ENCODE measurements at places on chromosomes 12 and 14. TPM values are rescaled to one million over a fixed set of nuclear protein-coding genes. Genes with fewer than 3 reads are reported as not detected.

SUOX gene
- 12.3 TPM for total RNA-seq

BHLHE41 gene
- not detected for total RNA-seq

HOXC12 gene
- total RNA-seq: not detected

NKX2-1 gene
- total RNA-seq: not detected

TSHR gene
- total RNA-seq: not detected

INHBC gene
- total RNA-seq: not detected

ATL1 gene
- total RNA-seq: 1.8 TPM

Data from bladder microvascular endothelial cell (primary cell).